Activated CD4-positive, alpha-beta T cell treated with anti-CD3 and anti-CD28 coated beads for 4 hours (primary cell): ENCODE measurements at places on chromosomes 7 and 10.

DNA sequence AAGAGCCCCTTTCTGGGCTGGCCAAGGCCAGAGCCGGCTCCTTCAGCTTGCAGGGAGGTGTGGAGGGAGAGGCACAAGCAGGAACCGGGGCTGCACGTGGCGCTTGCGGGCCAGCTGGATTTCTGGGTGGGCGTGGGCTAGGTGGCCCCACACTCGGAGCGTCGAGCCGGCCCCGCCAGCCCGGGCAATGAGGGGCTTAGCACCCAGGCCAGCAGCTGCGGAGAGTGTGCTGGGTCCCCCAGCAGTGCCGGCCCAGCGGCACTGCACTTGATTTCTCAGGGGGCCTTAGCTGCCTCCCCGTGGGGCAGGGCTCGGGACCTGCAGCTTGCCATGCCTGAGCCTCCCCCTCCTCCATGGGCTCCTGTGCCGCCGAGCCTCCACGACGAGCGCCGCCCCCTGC, 48.1 kb downstream of the SH2D4B start:
- no peak for DNase-seq

DNA sequence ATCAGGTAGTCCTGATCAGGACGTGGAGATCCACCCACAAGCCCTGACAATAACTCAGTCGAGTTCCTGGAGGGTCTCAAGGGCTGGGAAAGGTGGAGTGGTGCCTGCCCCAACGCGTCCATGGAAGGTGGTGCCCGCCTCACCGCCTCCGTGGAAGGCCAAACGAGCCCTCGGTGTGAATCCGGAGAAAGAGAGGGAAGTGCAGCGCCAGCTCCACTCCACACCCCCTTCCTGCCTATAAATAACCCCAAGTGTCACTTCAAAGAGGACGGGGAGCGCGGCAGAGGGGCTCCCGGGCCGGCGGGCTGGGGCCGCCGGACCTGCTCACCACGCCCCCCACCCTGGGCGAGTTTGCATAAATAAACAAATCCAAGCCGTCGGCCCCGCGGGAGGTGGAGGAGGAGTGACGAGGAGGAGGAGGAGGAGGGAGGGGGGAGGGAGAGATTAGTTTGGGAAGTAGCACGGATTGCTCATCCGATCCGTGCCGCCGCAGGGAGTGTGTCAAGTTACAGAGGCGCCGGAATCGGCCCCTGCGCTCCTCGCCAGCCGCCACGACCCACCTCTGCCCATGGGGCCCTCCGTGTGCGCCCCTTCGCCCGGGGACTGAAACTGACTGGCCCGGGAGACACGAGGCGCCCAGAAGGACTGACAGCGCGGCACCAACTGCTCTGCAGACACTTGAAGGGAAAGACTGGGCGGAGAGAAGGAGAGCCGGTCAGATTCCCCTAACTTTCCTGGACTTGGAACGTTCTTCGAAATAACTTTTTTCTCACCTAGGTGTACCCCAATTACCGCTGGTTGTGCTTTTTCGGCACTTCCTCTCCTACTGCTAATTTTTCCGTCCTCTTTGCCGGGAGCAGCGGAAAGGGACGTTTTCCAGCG, at the start of gene COL13A1:
COL13A1 (plus strand) TSS at position 473 of the 882 bp plus-strand sequence. CDS start 518 bp downstream, outside the sequence.
- no peak for DNase-seq

DNA sequence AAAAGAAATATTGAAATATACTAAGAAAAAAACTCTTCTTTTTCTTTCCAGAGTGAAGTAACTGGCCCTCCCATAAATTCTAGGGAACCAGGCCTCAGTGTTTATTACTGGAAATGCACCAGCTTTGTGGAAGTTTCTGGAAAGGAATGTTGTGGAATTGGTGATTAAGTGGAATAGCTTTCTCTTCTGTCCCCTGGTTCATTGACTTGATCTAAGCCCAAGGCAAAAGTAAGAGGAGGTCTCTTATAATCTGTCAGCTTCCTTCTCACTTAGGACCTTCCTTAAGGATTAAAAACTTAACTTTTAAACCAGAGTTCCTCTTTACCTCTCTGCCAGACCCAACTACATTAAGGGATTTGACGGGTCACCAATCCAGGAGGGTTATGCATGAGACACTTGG, 266.2 kb downstream of the SLC25A13 start:
- no peak for DNase-seq

DNA sequence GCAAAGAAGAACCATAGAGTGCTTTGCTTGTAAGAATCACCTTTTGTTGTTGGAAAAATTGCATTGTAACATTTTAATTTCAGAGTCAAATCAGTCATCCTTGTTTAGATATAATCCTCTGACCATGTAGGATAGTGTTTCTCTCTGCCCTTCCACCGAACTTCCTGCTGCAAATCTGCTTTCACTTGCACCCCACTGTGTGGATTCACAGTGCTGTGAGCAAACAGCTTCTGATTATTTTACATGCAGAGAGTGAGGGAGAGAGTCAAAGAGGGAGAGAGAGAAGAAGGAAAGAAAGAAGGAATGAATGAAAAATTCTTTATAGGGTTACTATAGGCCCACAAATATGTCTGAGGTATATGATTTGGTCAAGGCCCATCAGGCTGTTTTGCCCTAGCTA, 30.0 kb upstream of the SEM1 start:
- DNase-seq, result no peak

GRCh38 chr10:77332256-77332655, 305.4 kb downstream of the KCNMA1 start:
- no peak for DNase-seq

GRCh38 chr7:29639886-29640595, 76.4 kb downstream of the PRR15 start:
- DNase-seq, result no peak

GRCh38 chr7:29345590-29345989, 151.0 kb downstream of the CHN2 start:
- DNase-seq, result no peak

DNA sequence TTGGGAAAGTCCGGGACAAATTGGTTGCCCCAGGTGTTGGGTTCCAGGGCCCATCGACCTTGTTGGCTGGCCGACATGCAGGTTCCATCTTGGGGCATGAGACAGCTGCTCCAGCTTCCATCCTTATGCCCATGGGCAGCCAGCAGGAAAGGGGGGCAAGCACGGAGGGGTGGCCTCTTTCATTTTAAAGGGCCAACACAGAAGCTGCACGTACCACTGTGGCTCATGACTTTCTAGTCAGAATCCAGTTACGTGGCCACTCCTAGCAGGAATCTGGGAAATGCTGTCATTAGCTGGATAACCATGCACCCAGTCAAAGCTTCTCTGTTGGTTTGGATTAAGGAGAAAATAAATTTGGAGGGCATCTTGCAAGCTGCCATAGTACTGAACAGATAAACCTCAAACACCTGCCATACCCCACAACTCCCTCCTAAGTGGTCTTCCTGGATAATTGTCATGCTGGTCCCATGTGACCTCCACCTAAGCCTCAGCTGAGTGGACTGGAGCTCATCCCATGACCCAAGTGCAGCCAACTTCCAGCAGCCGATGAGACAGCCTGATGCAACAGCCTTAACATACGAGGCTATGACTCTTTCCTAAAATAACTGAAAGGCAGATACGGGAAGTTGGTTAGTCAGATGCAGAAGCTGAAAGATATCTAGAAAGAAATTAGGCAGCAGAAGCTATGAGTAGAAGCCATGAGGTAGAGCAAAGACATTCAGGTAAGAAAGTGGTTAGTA, 21.4 kb upstream of the GSDME start:
- DNase-seq, result no peak
